Activated CD4-positive, alpha-beta T cell treated with anti-CD3 and anti-CD28 coated beads, Interleukin-2, amount 50 U/mL, for 16 hours (primary cell): ENCODE measurements at places on chromosomes 13 and 19.

DNA sequence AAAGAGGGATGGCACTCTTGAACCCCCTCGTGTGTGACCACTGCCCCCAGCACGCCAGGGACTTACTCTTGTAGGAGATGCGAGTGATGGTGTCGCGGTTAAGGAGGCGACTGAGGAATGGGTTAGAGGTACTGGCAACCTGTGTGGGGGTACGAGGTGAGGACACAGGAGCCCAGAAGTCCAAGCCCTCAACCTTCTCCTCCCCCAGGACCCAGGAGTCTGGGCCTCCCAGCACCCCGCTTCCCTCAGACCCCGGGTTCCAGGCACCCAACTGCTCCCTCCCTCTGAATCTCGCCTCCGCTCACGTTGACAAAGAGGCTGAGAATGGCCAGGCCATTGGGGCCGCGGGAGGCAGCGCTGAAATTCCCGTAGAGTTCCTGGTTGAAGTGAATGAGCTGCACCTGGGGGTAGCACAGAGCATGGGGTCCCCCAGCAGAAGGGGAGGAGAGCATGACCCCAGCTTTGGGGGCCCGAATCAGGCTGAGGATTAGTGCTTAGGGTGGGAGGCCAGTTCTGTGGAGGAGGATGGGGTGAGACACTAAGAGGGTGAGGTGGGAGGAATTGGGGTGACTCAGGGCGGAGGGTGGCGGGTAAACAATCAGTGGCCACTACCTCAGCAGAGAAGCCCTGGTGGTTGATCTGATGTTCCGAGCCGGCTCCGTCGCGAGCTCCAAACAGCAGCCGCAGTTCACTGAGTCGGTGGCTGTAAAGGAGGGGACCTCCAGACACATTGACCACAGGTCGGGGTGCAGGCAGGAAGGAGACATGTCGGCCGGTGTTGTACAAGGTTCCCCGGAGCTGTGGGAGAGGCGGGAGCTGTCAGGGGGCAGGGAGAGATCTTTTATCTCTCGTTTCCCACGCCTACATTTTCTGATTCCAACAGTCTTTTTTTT lies 2.5 kb upstream of the DBP start:
- no peak for DNase-seq

- no peak for DNase-seq
Measured at GRCh38 chr13:45482571-45483173, 17.9 kb downstream of the COG3 start.

DNA sequence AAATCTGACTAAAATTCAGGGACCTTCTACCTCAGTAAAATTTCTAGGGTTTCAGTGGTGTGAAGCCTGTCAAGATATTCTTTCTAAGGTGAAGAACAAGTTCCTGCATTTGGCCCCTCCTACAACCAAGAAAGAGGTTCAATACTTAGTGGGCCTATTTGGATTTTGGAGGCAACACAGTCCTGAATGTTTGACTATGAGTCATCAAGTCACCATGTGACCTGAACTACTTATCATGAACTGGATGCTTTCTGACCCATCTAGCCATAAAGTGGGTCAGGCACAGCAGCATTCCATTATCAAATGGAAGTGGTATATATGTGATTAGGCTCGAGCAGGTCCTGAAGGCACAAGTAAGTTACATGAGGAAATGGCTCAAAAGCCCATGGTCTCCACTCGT lies 163.0 kb upstream of the IRS2 start:
- no peak for DNase-seq

GRCh38 chr19:45440873-45441654 lies 17.3 kb upstream of the ERCC1 start:
- no peak for DNase-seq

DNA sequence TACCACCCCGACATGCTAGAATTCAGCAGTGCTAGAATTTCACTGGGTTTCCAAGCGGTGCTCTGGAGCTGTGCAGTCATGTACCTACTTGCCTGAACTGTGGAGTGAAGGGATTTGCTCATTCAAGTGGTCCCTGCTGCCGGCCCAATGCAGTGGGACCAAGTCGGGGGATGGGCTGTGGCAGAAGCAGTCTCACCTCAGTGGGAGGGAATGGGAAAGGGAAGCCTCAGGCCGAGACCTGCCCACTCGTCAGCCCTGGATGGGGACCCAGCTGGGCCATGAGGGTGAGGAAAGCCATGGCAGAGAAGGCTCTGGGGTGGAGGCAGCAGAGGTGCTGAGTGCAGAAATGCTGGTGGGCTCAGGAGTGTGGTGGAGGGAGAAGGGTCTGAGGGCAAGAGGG lies 14.9 kb downstream of the KLHL26 start:
- DNase-seq, result no peak

DNA sequence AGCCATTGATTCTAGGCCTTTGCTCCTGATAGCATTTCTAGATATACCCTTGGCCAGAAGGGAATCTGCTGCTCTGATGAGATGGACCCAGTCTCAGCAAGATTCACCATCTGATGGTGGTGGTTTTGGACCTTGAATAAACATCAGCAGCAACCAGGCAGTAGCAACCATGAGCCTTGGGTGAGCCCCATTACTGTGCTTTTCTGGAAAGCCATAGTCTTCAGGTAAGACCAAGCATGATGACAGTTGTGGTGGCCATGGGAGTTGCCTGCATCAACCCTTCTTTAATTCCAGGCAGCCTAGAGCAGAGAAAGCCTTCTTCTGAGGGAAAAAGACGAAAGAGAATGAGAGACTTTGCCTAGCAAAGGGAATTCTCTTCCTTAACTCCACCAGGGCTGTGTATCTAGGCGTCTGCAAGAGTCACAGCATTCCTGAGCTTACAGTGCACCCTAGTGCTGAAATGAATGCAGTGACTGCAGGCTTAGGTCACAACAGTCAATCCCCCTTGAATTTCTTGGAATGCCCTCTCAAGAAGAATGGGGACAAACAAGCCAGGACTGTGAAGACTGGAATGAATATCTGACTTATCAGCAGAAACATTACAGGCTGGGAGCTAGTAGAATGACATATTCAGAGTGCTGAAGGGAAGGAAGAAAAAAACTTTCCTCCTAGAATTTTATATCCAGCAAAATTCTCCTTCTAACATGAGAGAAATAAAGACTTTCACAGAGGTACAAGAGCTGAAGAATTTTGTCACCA lies 942.4 kb upstream of the PCDH20 start:
- DNase-seq, result no peak

GRCh38 chr13:75550159-75550567 lies 572 bp downstream of the UCHL3 start:
- peak; percentile 28 for DNase-seq

DNA sequence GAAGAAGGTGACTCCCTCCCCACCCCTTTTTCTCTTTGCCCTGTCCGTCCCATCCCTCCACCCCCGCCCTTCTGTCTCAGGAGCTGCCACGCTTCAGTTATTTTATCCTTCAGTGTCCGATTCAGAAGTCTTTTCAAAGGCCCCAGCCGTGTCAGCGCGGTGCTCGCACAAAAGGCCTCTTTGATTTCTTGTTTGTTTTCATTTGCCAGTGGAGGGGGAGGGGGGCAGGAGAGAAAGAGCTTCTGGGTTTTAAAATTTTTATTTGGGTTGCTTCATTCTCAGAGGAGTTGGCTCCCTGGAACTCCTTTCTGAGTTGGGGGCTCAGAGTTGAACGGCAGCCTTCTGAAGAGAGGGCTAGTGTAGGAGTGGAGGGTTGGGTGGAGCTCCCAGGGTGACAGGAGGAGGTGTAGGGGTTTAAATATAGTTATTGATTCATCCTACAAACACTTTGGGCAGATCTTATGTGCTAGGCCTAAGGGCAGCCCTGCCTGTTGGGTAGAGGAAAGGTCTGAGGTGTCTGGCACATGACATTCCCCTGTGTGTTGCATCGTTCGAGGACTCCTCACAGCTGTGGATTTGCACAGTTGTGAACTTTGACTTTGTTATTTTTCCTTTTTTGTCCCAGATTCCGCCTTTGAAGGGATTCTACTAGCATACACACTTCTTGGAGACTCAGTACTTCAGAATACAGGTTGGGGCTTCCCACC lies 36.8 kb downstream of the NFIX start:
- DNase-seq, result no peak

DNA sequence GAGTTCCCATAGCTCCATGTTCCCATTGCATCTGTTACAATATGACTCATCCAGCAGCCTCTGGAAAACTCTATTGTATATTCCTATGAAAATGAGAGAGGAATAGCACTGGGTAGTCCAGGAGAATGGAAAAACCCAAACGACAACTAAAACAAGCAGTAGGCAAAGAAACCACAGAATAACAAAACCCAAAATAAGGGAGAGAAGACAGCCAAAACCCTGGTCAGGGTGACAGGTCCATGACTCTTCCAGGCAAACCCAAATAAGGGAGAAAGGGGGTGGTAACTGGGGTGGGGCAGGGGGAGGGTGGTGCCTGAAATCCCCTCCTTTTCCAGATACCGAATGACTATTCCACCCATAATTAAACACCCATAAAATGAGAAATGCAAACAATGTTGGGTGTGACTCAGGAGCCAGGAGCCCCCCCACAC lies 4.0 kb upstream of the ZNF8 start:
- DNase-seq, result no peak

DNA sequence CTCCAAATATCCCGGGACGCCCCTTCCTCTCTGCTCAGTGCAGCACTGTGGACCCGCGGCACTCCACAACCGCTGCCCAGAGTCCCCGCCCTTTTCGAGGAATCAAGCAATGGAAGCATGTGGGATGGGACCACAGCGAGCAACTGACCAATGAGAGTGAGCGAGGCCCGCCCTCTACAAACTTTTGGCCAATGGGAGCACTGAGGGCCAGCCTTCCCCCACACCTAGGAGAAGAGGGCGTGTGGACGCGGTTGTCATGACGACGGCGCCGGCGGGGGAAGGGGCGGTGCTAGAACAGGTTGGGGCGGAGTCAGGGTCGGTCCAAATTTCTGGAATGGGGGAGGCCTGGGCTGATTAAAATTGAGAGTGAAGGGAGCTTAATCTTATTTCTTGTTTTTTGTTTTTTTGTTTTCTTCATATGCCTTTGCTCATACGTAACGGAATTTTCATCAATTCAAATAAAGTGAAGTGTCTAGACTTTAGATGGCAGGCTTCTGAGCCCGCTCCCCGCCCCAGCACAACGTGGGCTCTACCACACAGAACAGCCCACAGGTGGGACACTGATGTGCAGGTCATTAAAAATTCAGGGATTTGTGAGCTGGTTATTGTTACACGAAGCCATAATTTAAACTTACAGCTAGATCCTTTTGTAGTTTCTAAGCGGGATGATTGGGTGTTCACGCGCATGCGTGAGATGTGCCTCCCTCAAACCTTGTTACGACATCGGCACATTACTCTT lies at the start of gene DNAAF3:
Gene DNAAF3 (minus strand): TSS at position 84 of the 739 bp plus-strand sequence. CDS start 200 bp downstream, outside the sequence.
- DNase-seq, result peak; percentile 88

DNA sequence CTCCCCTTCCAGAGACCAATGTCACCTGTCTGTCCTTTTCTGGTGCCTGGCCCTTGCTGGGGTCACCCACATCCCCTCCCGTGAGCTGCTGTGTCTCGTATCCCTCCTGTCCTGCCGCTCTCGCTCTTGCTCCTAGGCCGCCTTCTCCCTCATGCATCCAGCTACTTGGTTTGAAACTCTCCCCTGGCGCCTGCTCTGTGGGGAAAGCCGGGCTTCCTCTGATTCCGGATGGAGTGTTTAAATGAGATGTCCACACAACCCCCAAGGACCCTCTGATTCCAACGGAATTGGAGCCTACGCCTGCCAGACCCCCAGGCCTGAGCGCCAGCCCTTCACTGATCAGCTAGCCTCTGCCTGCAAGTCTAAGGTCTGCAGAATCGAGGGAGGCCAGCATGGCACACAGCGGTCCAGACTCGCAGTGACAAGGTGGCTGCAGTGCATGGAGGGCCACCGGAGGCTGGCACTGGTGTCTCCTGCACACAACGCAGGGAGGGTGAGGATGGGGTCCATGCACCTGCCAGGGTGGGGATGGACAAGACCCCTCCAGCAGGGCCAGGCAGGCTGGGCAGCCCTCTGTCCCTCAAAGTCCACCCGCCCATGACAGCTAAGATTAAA lies 47.2 kb downstream of the RFX2 start:
- no peak for DNase-seq

DNA sequence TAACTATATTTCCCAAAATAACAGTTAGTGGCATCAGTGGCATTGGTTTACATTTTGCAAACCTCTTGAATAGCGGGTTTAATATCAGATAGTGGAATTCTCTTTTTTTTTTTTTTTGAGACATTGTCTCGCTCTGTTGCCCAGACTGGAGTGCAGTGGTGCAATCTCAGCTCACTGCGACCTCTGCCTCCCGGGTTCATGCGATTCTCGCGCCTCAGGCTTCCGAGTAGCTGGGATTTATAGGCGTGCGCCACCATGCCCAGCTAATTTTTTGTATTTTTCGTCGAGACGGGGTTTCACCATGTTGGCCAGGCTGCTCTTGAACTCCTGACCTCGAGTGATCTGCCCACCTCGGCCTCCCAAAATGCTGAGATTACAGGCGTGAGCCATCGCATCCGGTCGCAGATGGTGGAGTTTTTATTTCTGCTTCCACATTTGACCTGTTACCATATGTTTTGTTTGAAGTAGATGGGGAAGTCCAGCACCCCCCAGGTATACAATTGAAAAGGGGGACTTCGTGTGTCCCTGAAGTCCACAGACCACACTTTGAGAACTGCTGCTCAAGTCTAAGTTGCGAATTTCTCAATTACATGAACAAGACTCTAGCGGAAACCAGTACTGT lies 40.5 kb upstream of the XPO4 start:
- no peak for DNase-seq

DNA sequence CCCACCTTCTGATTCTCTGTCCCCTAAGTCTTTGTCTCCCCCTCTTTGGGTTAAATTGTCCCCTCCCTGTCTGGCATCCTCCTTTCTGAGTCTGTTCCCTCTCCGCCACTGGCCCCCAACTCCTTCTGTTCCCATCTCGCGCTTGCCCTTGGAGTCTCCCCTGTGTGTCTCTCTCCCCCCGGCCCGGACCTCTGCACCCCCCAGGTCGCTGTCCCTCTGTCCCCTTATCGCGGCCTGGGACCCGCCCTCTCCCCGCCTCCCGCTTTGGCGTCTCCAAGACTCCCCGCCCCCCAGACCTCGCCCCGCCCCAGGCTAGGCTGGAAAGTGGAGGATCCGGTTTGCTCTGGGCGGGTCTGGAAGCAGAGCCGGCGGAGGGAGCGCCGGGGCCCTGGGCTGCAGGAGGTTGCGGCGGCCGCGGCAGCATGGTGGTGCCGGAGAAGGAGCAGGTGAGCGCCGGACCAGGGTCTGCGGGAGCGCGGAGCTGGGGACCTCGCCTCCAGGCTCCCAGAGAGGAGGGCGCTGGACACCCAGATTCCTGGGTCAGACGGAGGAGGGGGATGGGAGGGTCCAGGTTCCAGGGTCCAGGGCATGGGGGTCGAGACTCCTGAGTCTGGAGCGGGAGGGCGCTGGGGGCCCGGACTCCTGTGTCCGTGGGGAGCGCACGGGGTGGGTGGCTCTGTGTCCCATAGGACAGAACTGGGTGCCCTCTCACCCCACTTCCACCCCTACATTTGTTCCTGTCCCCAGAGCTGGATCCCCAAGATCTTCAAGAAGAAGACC lies at the start of gene TRPM4:
Gene TRPM4 (plus strand): TSS at position 348 of the 780 bp plus-strand sequence. CDS start 75 bp downstream, at position 423.
- peak; percentile 41 for DNase-seq

DNA sequence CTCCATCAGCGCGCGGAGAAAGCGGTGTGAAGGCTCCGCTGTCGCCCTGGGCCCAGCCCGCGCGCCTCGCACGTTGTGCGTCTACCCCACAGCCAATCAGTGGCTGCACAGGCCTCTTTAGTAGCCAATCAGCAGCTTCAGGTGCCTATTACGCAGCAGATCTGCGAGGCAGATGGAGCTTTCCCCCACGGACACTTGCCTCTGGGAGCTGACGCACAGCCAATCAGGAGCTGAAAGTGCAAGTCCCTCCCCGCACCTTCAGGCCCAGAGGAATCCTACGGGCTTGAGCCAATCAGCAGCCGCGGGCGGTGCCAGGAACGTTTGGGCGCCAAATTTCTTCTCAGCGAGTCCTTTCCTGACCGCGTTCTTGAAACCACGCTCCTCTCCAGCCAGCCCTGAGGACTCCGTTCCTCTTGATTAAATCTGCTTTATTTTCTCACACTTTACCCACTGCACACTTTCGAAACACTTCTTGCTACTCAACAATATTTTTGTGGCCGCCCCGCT lies 39.9 kb downstream of the SIGLEC7 start:
- peak; percentile 44 for DNase-seq
